CD14-positive monocyte (primary cell): ENCODE measurements at places on chromosomes 2 and 18. TPM values are rescaled to one million over a fixed set of nuclear protein-coding genes. Genes with fewer than 3 reads are reported as not detected.

SPTBN1 gene
- 0.79 TPM for polyA plus RNA-seq

TRIM43 gene
- not detected for polyA plus RNA-seq

C18orf54 gene
- polyA plus RNA-seq = 0.17 and 0.29 TPM in 2 replicates

SRD5A2 gene
- not detected for polyA plus RNA-seq

DNA sequence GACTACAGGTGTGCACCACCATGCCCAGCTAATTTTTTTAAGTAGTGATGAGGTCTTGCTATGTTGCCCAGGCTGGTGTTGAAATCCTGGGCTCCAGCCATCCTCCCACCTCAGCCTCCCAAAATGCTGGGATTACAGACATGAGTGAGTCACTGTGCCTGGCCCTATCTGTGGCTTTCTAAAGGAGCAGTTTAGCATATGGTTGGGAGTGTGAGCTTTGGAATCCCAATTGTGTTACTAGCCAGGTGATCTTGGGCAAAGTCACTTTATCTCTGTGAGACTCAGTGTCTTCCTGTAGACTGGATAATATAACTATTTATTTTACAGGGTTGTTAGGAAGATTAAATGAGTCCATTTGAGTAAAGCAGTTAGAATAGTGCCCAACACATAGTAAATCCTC, 19.8 kb upstream of the SMAD4 start:
- no peak for DNase-seq

DNA sequence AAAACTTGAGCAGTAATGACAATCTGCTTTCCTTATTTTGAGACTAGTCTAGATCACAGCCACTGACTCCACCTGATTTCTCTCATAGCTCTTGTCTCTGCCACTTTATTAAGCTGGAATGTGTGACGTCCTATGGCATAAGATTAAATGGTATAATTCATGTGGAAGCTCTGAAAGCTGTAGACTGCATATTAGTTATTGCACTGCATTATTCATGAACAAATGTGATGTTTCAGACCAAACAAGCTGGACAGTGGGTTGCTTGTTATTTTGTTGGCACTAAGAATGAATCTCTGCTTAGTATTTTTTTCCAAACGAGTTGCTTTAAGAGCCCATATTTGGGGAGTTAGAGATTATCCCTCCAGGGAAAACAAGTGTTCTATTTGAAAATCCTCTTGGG, 1218.5 kb downstream of the SUCLG1 start:
- DNase-seq = no peak

GRCh38 chr2:201890453-201890852, 84.1 kb downstream of the CDK15 start:
- DNase-seq = no peak

- DNase-seq = no peak
Observed at GRCh38 chr18:6659963-6660725, 69.4 kb upstream of the ARHGAP28 start.

DNA sequence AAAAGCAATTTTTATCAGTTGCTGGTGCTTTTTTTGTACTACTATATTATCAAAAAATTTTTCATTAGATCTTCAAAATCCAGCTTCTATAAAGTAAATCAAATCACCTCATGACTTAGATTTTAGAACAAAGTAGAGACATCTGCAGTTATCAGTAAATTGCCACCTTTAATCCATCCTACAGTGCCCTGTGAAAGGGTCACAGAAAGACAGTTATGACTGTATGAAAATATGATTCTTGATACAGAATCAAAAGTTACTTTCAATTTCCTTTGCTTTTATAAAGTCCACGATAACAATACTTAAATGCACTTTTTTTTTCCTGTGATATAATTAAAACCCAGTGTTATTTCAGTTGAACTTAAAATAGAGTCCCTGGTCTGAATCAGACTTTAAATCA, 61.4 kb downstream of the PRPF40A start:
- DNase-seq = no peak

DNA sequence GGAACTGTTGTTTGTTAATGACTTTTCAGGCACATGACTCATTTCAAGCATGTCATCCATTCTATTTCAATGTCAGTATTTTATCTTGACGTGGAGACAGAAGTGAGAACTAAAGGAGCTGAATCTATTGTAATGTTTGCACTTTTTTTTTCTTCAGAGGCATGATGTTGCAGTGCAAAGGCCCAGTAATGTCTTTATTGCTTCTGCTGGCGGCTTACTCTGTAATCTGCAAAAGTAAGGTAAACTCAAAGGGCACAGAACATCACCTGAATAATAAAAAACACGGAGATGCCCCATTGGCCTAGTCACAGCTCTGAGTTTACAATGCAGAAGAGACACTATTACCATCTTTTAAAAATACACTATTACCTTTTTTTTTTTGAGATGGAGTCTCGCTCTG, 2.4 kb upstream of the CNNM3 start:
- DNase-seq = no peak

DNA sequence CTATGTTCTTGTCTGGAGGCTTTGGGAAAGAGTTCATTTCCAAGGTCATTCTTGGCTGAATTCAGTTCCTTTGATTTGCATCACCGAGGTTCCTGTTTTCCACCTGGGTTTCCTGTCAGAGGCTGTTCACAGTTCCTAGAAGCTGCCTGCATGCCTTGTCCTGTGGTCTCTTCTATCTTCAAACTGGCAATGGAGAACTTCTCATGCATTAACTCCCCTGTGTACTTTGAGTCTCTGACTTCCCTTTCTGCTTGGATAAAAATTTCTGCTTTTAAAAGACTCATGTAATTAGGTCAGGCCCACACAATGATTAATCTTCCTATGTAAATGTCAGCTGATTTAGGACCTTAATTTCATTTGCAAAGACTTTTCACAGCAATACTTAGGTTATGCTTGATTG, 499.3 kb upstream of the FANCL start:
- DNase-seq = no peak

- DNase-seq = no peak
Observed at GRCh38 chr2:238988105-238988504, 140.2 kb downstream of the TWIST2 start.

GRCh38 chr2:3433776-3434400, 54.4 kb downstream of the TRAPPC12 start:
- no peak for DNase-seq

DNA sequence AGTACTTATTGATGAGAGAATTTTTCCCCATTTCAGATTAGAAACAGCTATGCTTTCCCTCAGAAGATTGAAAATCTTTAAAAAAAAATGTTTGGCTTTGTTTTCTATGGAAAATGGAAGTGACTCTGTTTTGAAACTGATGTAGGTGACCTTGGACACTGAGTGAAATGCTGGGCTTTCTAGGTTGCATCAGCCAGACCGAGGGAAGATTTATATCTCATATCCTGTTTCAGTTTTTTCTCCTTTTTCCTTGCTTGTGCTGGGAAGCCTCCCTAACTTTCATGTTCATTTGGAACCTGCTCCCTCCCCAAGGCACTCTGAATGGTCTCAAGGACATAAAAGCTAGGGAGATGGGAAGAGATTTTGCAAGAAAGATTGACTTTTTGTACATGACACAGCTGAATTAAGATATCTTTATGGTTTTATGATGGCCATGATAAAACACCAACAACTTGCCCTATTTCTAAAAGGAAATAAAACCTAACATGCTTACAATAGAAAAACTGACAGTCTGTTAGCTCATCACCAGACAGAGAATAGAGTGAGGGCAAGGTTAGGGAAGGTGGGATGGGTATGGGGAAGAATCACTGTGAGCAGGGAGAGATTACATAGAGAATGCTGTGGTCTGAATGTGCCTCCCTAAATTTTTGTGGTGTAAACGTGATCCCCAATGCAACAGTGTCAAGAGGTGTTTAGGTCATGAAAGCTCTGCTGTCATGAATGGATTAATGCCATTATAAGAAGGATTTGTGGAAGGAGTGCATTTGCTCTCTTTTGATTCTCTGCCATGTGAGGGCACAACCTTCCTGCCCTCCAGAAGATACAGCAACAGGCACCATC, 249.7 kb downstream of the TPGS2 start:
- DNase-seq = no peak

GRCh38 chr2:145292166-145292565, 772.2 kb upstream of the ZEB2 start:
- no peak for DNase-seq
